T-helper 1 cell (primary cell): ENCODE measurements at places on chromosomes 16 and 17.

GRCh38 chr16:27740496-27741201 is 190.7 kb downstream of the KATNIP start:
- DNase-seq, result no peak

- no peak for DNase-seq
These were observed 577 bp downstream of the TTC19 start for GRCh38 chr17:15999974-16000827.

- no peak for DNase-seq
These were observed 98.5 kb downstream of the SOX9 start for GRCh38 chr17:72219137-72219823.

DNA sequence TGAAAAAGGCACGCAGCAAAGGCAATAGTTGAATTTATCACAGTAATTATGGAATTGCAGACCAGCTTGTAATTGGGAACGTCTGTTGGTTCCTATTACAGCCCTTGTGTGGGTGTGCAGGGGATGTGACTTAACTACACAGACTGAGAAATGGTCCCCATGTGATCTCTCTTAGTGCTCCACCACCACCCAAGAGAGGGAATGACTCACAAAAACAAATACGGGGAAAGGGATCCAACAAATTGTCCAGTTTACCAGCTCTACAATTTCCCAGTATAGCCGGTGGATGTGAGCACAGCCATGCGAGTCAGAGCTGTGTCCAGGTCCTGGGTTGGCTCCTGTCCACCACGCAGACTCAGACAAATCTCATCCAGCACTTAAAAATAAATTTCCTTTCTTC is 337.9 kb downstream of the GRIN2A start:
- no peak for DNase-seq

GRCh38 chr17:72119873-72120641 is 763 bp upstream of the SOX9 start:
- no peak for DNase-seq

DNA sequence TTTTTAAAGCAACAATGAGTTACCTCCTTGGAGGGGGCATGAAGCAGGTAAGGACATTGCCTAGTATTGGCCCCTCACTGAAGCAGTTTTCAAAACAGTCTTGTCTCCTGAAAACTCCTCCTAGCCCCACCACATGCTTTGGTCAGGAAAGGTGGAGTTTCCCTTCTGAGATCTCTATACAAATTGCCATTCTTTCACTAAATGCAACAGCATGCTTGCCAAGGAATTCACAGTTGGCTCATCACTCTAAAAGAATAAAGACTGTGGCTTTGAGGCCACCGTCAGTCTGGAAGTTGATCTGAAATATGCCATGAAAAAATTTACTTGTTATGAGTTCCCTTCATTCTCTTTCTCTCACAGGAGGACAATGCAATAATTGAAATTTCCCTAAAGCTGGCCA is 4.2 kb downstream of the TTC19 start:
- no peak for DNase-seq

DNA sequence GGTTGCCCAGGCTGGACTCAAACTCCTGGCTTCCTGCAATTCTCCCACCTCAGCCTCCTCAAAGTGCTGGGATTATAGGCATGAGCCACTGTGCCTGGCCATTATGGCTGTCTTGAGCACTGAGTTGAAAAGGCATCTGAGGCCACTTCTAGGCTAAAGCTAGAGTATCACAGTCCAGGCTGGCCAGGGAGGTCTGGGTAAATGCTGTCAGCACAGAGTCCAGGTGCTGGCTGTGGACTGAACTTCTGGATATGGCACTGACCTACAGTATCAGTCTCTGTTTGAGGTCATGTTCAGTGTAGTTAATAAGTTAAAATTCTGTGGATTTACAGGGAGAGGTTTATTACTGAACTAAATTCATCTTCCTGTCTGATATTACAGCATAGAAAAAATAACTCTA is 222.5 kb upstream of the TOM1L1 start:
- no peak for DNase-seq

- DNase-seq, result no peak
These were observed 176.6 kb upstream of the SDK2 start for GRCh38 chr17:73820686-73821448.

GRCh38 chr17:60538726-60539125 is 12.7 kb upstream of the APPBP2 start:
- DNase-seq, result no peak

DNA sequence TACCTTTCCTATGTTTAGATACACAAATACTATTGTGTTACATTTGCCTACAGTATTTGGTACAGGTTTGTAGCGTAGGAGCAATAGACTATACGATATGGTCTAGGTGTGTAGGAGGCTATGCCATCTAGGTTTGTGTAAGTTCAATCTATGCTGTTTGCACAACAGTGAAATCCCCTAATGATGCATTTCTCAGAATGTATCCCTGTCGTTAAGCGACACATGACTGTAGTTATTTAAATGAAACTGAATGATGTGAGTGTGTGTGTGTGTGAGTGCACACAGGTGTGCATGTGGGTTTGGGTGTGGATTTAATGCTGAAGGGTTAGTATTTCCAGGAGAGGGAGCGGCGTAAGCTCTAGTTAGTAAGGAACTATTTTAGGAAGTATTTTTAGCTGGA is 34.6 kb upstream of the SMIM36 start:
- DNase-seq, result no peak
